ENCODE measurements at places on chromosomes 13 and 19.

DNA sequence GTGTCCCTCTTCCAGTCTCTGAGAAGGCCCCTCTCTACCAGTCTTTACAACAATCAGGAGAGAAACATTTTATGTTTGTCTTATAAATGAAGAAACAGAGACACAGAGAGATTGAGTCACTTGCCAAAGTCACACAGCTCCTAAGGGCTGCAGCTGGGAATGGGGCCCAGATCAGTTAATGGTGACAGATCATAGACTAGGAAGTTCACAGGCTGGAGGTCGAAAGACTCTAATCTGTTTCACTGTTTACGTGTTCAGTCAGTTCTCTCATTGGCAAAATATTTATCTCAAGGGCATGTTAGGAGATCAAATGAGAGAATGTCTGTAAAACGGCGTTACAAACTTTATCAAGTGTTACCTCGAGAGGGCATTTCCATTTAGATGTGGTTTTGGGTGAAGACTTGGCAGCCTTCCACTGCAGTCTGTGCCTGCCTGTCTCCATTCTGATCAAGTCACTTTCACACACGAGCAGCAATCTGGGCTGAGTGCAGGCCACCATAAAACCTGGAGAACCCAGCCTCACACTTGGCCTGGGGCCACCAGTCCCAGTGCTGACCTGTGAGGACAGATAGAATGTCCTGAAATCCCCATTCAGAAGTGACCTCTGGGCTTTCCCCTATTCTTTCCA lies 65.1 kb downstream of the SIAH3 start:
- peak; percentile 30 for DNase-seq

DNA sequence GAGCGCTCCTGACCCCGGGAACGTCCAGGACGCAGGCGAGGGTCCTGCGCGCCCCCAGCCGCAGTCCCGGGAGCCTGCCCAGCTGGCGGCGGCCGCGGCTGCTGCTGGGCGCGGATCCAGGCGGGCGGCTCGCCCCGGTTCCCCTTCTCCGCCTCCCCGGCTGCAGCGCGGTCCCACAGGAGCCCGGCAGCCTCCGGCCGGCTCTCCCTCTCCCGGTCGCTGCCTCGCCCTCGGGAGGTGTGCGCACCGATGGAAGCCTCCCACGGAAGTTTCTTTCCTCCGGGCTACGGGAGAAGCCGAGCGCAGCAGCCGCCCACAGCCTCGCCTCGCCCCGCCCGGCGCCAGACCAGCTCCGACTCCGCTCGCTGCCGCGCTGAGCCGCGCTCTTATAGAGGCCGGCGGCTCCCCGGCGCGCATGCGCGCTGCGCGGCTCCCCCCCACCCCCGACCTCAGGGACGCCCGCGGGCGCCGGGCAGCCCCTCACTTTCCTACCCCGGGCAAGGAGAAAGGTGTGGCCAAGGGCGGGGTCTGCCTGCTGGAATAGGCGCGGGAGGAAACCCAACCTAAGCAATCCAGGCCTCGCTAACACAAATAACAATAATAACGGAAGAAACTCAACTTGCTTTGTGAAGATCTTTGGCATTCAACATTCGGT lies at the start of gene SHISA2:
TSS of gene SHISA2 (minus strand) at position 360 of the 655 bp plus-strand sequence. CDS start 1,041 bp downstream, outside the sequence.
- peak; percentile 73 for DNase-seq

DNA sequence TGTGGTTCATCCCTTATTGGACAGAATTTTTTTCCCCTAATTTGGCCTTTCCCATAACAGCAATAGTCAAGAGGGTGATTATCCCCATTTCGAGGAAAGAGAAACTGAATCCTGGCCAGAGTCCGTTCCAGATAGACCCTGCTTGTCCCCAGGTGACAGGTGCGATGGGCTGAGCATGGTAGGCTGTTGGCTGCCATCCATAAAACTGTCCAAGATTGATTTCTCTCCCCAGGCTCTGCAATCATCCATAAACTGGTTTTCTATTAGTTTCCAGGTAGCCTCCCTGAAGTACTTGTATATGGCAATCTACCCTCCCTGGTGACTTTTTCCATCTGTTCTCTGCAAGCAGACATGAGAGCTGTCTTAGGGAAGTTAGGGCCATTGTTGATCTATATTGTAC lies 25.4 kb downstream of the SERP2 start:
- DNase-seq, result no peak

GRCh38 chr19:48351341-48351752 lies 12.4 kb downstream of the TMEM143 start:
- peak; percentile 78 for DNase-seq

GRCh38 chr13:80458543-80458942 lies 117.6 kb upstream of the SPRY2 start:
- DNase-seq, result no peak

GRCh38 chr19:7265963-7266362 lies 28.3 kb downstream of the INSR start:
- no peak for DNase-seq

DNA sequence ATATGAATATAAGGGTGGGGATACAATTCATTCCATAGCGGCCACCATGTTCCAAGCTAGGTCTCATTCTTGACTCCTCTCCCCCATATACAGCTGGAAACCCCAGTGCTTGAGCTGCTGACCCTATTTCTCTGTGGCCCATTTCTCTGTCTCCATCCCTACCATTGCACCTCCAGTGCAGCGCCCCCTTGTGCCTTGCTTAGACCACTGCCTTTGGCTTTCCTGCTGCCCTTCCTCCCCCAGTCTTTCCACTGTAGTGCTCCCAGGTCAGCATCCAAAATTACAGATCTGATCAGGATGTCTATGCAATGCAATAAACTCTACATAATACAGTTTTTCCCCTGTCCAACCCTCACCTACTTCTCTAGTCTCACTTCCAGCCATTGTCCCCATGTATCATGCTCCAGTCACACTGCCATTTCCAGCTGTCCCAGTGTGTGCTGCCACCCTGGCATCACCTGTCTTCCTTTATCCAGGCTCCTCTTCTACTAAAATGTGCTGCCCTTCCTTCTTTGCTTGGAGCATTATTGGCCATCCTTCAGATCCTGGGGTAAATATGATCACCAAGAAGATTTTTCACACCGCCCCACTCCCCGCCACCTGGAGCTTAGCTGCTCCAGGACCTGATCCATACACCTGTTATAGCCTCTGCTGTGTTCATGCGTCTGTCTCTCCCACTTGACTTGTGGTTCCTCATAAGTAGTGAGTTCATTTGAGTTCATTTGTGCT lies 199.4 kb upstream of the IPO5 start:
- DNase-seq, result no peak

GRCh38 chr13:113860665-113861432 lies 3.0 kb downstream of the GAS6 start:
- DNase-seq, result no peak

DNA sequence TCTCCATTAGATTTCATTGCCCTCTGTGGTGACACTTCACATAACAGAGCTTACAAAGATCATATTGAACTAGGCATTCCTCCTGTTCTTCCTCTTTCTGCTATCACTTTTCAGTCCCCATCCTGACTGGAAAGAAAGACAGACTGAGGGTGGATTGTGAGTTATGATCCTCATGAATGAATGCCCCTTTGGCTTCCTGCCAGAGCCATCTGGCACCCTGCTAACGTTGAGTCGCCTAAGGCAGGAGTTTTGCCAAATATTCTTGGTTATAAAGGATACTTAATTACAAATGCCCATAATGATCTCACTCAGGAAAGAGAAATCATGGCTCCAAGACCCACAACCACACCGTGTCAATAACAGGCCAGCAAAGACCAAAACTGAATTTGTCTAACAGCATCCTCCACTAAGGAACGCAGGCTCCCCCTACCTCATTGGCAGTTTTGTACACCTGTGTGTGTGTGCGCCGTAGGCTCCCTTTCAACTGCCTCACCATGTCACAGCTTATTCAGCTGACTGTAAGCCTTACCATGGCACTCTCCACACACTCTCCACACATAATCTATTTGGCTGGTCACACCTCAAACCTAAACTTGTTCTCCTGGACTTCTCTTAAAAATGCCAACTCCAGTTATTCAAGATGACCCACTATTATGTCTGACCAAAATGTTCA lies 15.5 kb downstream of the ZNF211 start:
- no peak for DNase-seq

- DNase-seq, result no peak
These were observed 16.9 kb downstream of the IZUMO4 start for GRCh38 chr19:2113439-2114211.

DNA sequence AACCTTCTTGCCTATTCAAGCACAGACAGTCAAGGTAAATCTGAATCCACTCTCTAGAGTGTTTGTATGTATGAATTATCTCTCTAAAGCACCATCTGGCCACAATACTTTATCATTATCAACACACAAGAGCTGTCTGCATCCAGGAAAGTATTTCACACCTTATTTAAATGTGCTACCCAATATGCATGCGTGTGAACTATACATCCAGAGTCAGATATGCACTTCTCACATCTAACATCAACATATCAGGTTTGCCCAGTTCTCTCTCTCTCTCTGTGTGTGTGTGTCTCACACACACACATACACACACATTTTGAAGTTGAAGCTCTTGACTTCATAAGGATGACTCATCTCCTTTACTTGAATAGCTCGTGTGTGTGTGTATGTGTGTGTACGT lies 697.5 kb upstream of the PCDH20 start:
- no peak for DNase-seq

DNA sequence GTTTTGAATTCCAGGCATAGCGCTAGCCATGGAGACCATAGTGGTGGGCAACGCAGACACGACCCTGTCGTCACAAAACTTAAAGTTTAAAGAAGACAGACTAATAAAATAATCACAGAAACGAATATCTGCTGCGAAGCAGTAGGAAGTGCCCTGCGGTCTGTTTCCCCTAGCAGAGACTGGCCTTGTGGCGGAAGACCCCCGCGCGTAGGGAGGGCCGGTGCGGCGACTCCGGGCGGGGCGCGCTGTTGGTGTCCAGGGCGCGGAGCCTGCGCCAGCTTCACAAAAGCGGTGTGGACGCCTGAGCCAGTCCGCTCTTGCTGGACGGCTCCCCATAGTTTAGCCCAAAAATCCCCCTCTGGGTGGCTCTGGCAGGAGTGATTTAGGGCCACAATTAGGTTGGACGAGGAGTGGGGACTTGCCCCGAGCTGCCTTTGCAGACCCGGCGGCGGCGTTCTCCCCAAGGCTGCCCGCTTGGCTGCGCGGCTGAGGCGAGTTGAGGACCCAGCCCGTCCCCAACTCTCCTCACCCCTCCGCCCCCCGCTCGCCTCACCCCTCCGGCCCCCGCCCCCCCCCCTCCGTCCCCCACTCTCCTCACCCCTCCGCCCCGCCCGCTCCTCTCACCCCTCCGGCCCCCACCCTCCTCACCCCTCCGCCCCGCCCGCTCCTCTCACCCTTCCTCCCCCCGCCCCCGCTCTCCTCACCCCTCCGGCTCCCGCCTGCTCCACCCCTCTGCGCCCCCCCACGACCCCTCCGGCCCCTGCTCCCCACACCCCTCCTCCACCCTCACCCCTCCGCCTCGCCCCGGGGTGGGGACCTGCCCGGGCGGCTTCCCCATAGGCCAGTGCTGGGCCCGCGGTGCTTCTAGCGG lies 14.2 kb upstream of the LATS2 start:
- DNase-seq, result peak; percentile 60

DNA sequence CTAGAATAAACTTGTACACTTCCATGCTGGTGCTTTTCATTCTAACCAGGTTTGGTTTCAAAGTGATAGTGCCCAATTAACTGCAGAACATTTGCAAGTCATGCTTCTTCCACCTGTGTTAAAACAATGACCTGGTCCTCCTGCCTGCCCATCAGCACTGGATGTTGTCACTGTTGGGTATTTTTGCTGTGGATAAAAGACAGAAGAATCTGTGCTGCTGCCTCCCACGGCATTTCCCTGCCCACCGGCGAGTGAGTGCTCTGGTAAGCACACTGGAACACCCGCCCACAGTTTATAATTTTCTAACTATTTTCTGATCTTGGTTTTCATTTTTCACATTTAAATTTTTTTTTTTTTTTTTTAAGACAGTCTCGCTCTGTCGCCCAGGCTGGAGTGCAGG lies 2.3 kb upstream of the AKAP8 start:
- DNase-seq, result no peak

DNA sequence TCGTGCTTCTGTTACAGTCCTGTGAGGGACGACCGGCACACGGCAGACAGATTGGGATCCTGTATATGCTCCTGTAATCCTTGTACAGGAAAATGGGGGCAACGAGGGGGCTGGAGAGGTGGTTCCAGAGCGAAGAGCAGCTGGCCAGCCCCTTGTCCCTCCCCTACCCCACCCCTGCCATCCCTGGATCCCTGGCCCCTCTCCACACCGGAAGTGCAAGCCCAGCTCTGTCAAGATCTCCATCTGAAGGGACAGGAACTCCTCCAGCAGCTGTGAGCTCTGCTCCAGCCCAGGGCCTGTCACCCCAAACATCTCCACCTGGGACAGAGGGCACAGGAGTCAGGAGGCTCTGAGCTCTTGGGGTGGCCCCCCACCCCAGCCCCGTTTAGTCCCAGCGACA lies 5.5 kb upstream of the CCER2 start:
- DNase-seq, result no peak

DNA sequence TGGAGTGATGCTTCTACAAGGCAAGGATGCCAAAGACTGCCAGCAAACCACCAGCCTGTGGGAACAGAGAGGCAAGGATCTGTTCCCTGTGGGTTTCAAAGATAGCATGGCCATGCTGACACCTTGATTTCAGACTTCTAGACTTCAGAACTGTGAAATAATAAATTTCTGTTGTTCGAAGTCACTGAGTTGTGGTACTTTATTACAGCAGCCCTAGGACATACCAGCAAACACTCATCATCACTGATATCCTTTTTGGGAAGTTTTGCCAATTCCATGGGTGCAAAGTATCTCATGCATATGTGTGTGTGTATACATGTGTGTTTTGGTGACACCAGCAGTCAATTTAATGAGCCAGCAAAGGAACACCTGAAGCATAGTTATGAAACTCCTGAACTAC lies 21.0 kb downstream of the LMO7 start:
- no peak for DNase-seq

DNA sequence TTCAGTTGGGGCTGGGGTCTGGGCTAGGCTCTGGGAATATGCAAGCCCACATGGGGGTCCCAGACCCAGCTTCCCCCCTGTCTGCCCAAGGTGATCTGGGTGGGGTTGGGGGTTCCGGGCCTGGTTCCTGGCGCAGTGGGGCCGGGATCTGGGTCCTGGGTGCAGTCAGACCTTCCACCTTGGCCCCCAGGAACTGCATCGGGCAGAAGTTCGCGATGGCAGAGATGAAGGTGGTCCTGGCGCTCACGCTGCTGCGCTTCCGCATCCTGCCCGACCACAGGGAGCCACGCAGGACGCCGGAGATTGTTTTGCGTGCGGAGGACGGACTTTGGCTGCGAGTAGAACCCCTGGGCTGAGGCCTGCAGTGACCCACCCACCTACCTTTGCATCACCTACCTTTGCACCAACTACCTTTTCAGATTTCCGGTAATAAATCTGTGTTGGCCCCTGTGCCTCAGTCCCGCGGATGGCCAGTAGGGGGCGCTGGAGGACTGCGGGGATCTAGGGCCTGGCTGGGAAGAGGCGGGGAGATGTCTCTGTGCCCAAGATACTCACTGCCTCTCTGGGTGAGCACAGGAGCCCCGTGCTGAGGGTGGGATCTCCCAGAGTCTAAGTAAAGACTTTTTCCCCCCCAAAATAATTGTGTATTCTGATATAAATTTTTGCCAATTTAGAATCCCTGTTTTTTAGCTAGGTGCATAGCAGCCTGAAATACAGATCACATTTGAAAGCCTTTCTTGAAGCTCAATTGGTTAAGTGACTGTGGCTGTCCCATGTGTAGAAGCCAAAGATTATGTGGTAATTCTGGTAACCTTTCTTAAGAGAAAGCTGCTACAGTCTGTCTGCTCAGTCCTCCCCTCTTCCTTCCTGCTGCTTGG lies 11.5 kb upstream of the CYP4F3 start:
- DNase-seq, result peak; percentile 91

GRCh38 chr13:91776611-91777193 lies 378.3 kb downstream of the GPC5 start:
- DNase-seq, result no peak

- no peak for DNase-seq
These were observed 150.0 kb downstream of the KLF12 start for GRCh38 chr13:73984201-73984600.

Data from CD8-positive, alpha-beta T cell (primary cell).